Stimulated activated CD4-positive, alpha-beta T cell treated with anti-CD3 and anti-CD28 coated beads, TNF-alpha, amount 100 ng/mL, for 24 hours (primary cell): ENCODE measurements at places on chromosomes 4 and X.

DNA sequence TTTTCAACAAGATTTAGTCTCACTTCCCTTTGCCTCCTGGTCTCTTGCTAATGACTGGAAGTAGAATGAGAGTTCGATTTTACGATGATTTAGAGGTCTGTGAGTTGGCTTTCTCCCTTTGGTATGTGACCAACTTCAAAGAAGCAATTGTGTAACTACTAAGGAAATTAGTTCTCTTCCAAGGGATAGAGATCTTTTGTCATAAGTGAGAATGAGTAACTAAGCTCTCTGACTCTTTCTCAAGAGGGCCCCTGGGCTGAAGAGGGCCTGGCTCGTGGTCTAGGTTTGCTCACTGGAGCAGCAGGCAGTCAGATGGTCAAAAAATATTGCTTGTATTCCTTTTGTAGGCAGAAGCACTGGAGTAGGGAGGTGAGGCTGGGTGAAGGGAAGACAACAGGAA lies 176.3 kb downstream of the ENOX2 start:
- no peak for DNase-seq

- DNase-seq, result no peak
Measured at GRCh38 chr4:159042097-159042605, 60.7 kb upstream of the RAPGEF2 start.

- no peak for DNase-seq
Measured at GRCh38 chr4:93649828-93650227, 178.7 kb upstream of the ATOH1 start.

DNA sequence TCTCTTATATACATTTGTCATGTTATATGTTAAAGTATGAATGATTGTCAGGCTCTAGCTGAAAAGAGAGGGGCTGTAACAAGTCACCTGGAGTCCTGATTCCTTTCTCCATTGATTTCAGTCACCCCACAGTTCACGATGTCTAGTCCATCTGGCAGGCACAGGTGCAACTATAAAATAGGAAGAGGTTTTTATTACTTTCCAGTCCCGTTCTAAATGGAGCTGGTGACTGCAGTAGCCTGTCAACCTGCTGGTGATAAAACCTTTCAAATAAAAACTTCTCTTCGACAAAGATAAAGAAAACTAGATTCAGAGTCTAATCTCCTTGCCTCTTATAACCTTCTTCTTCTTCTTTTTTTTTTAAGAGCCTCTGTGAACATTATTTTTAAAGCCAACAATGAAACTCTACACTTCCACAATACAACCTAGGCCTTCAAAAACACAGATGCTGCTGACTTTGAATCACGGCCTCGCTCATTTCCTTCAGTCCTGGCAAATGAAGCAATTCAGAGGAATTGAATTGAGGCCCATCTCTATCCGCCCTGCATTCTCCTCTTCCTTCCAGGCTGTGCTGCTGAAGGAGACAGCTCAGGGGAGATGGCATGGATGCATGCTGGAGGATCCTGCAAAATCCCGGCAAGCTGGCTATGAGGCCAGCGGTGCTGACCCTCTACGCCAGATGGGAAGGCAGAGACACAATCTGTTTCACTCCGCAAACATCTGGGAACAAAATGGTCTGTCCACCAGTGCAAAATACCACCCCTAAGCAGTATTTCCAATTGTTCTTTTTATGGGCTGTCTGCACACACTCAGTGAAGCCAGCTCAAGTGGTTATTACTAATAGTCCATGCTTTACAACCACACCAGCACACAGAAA lies 27.3 kb upstream of the CDKN2AIP start:
- no peak for DNase-seq

GRCh38 chrX:115093191-115093590 lies 75.8 kb upstream of the IL13RA2 start:
- no peak for DNase-seq

DNA sequence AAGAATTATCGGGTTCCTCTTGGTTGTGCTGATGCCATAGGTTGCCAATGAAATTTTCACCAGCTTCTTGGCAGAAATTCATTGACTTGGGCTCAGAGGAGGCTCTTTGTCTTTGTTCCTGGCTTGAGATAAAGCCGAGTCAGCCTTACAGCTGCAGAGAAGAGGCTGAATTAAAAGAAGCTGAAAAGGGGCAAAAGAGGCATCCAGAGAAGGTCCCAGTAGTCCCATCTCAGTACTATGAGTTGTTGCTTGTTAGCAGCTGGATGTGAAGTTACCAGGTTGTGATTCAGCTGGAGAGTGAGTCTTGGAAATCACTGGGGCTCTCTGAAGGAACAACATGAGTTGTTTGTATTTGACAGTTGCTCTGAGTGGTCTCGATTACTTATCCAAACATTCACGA lies 59.7 kb downstream of the SMAD1 start:
- no peak for DNase-seq

DNA sequence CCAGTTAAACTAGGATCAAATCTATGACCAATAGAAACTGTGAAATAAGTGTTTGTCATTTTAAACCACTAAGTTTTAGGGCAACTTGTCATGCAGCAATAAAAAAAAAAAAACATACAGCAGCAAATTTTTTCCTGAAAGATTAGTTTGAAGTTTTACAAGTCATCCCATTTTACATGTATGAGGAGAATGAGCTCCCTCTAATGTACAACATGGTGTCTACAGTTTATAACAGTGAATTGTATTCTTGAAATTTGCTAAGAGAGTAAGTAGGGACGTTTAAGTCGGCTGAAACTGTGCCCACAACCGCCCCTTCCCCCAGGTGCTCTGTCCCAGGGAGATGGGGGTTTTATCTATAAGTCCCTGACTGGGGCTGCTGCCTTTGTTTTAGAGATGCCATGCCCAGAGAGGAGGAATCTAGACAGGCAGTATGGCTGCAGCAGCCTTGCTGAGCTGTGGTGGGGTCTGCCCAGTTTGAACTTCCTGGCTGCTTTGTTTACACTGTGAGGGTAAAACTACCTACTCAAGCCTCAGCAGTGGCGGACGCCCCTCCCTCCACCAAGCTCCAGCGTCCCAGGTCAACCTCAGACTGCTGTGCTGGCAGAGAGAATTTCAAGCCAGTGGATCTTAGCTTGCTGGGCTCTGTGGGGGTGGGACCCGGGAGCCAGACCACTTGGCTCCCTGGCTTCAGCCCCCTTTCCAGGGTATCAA lies 499.3 kb upstream of the CT83 start:
- no peak for DNase-seq

GRCh38 chrX:153689654-153690465 lies 2.1 kb downstream of the SLC6A8 start:
- no peak for DNase-seq

GRCh38 chrX:39675619-39676018 lies 422.1 kb downstream of the BCOR start:
- no peak for DNase-seq
